ENCODE measurements at places on chromosomes 1 and 21.

- DNase-seq, result no peak
Measured at GRCh38 chr1:165435801-165436200, 9.1 kb downstream of the RXRG start.

DNA sequence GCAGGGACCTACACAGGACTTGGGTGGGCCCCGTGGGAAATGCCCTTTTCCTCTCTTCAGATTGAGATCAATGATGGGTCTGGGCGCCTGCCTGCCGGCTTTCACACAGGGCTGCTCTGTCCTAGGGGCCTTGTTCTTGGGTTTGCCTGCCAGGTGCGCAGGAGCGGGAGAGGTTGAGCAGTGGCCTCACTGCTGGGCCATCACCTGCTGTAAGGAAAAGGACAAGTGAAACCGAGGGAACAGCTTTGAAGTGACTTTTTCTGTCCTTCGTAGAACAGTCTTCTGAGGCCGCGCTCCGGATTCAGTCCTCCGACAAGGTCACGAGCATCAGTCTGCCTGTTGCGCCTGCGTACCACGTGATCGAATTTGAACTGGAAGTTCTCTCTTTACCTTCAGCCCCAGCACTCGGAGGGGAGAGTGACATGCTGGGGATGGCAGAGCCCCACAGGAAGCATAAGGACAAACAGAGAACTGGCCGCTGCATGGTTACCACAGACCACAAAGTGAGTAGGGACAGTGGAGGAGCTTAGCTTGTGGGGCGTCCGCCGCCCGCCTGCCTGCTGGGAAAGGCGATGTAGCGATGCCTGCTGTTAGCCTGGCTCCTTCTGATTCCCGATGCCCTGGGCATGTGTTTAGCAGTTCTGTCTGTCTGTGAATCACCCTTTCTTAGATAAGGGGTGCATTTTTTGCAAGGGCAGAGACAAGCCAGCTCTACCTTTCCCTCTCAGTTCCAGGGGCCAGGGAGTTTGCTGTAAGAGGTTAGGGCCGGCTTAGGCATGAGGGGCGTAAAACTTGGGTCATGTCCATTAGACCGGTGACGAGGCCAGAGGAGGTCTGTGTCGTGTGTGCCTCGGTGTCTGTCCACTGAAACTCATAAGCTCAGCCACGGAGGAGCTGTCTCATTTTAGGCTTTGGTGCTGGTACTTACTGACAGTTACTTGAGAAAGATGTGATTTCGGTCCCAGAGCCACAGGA is 19.5 kb upstream of the PWP2 start:
- no peak for DNase-seq

- DNase-seq, result peak; percentile 35
Measured at GRCh38 chr1:195591917-195592672, 1016.1 kb downstream of the KCNT2 start.

DNA sequence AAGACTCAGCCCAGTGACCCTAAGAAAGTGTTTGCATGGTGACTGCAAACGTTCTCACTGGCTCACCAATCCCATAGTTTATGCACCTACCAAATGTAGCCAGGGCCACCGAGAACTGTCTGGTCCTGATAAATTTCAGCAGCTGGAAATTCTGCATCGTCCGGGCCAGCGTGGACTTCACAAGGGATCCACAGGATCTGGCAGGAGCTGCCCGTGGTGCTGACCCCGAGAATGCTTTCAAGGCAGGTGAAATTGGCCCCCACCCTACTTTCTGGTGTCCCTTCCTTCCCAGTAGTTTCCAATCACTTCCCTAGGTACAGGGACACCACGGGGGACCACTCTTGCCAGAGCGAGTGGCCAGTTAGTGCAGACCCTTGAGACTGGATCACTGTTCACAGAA is 26.2 kb downstream of the UBASH3A start:
- DNase-seq, result no peak

DNA sequence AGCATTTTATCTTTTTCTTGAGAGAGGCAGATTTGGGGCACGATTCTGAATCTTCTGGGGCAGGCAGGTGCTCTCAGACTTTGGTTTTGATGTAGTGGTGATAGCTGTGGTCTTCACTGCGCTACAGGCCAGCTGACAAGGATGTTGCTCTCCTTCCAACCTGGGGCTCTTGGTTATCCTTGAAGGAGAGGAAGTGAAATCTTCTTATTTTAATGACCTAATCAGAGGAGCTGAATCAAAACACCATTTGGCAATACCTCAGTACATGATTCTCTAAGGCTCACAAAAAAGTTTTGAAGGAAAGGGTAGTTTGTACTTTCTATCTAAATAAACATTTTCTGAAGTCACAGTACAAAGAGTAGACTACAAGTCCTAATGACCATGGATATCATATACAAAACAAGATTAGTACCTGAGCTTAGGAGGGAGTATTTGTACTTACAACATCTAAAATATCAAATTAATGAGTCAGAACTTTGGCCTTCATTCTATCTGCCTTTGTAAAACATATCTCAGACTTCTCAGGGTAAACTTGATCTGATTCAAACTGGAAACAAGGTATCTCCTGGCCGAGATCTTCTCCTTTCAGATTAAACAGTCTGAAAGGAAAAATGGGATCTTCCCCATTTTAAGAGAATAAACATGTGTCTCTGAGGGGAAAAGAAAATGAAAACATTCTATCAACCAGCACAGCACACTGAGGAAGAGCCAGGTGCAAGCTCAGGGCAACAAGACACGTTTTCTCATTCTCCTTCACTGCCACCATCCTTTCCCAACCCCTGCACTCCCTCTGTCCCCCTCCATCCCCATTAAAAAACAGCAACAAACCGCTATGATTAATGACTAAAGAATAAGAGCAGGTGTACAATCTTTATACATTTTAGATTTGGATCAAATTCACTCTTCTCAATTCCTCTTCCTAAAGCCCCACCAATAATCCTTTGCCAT is 69.2 kb downstream of the SH3GLB1 start:
- DNase-seq, result no peak

- no peak for DNase-seq
Measured at GRCh38 chr1:98382986-98383740, 278.4 kb upstream of the SNX7 start.

Data from GM03348 (cell line).